ENCODE measurements at places on chromosomes 6 and 20. TPM values are rescaled to one million over a fixed set of nuclear protein-coding genes. Genes with fewer than 3 reads are reported as not detected.

SNRPB2 gene
- 107 TPM for total RNA-seq

CCN6 gene
- total RNA-seq: not detected

- peaks cover 1% of the 10 kb centered on the region for H3K27me3 ChIP-seq
- H3K27ac ChIP-seq: no peak overlapping the region
Measured at GRCh38 chr6:10532392-10532791, 11.2 kb downstream of the GCNT2 start.

DNA sequence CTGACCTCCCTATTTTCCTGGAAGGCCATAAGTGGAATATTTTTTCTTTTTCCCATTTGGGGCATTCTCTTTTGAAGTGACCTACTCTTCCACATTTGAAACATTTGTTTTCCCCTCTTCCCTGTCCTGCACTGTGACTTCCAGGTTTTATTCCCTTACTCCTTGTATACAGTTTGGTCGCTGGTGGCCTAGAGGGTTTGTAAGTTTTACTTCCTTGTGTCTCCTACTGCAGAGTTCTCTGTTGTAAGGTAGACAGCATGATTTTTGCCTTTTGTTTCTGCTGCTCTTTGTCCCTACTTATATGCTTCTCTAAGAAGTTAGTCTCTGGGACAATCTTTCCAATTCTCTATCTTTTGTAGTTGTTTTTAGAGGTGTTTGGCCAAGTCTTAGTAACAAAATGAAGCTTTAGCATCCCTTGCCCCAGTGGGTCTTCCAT is 7.4 kb upstream of the ZNFX1 start:
- DNase-seq: no peak
- peaks cover 85% of the 10 kb centered on the region for H3K4me1 ChIP-seq
- no peaks in the 10 kb centered on the region for H3K27me3 ChIP-seq
- peak overlapping the region; percentile 23 for H3K4me3 ChIP-seq

- H3K4me1 ChIP-seq: no peaks in the 10 kb centered on the region
- no peak overlapping the region for H3K4me3 ChIP-seq
- no peak for DNase-seq
- no peaks in the 10 kb centered on the region for H3K27me3 ChIP-seq
- H3K36me3 ChIP-seq: no peaks in the 10 kb centered on the region
Measured at GRCh38 chr20:55140631-55141030, 665.2 kb downstream of the DOK5 start.

DNA sequence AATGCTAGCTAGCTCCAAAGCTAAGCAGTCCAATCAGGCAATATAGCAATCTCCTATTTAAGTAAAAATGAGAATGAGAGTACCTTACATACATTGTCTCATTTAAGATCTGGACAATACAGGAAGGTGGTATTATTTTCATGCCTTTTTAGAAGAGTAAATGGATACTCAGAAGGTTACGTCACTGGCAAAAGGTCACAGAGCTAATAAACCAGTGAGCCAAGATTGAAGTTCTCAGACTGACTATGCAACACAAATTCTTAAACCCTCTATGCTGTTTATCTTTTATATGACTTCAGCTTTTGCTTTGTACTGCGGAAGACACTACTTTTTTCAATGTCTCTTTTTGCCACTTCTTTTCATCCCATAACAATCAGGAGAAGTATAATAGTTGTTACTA is 135.2 kb upstream of the PRL start:
- no peak overlapping the region for H3K27ac ChIP-seq
- no peaks in the 10 kb centered on the region for H3K4me1 ChIP-seq
- DNase-seq: no peak
- no peaks in the 10 kb centered on the region for H3K27me3 ChIP-seq
- no peak overlapping the region for H3K4me3 ChIP-seq

DNA sequence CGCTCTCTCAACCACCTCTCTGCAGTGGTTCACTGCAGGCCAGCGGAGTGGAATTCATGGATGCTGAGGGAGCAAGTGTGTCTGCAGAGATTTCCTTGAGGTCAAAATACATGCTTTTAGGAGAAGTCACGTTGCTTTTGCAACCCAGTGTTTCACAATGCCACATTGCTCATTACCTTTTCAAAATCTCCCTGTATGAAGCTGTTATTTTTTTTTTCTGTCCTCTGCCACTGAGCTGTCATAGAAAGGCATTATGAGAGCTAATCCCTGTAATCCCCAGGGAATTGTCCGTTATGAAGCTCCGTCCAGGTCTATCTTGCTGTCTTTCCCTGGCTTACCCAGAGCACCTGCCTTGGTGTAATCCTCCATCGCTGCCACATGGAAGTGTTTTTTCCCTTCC is 60.5 kb upstream of the SLC22A23 start:
- H3K27me3 ChIP-seq: peaks cover 6% of the 10 kb centered on the region
- no peak for DNase-seq
- H3K36me3 ChIP-seq: no peaks in the 10 kb centered on the region
- H3K27ac ChIP-seq: no peak overlapping the region

- H3K27me3 ChIP-seq: no peaks in the 10 kb centered on the region
- H3K4me1 ChIP-seq: peaks cover 2% of the 10 kb centered on the region
- no peak for DNase-seq
- H3K4me3 ChIP-seq: no peak overlapping the region
- H3K27ac ChIP-seq: no peak overlapping the region
- peaks cover 40% of the 10 kb centered on the region for H3K36me3 ChIP-seq
Measured at GRCh38 chr20:50904067-50904570, 27.1 kb downstream of the ADNP start.

- peaks cover 25% of the 10 kb centered on the region for H3K27me3 ChIP-seq
- no peak overlapping the region for H3K27ac ChIP-seq
- DNase-seq: no peak
- peaks cover 3% of the 10 kb centered on the region for H3K36me3 ChIP-seq
Measured at GRCh38 chr20:62638679-62639406, 3.5 kb upstream of the SLCO4A1 start.

CRIP3 gene
- not detected for total RNA-seq

GRCh38 chr20:35600993-35601973 is 14.3 kb upstream of the SPAG4 start:
- peaks cover 8% of the 10 kb centered on the region for H3K4me1 ChIP-seq
- no peak overlapping the region for H3K27ac ChIP-seq
- H3K4me3 ChIP-seq: peak overlapping the region; percentile 60
- no peaks in the 10 kb centered on the region for H3K36me3 ChIP-seq
- peaks cover 57% of the 10 kb centered on the region for H3K27me3 ChIP-seq

- no peaks in the 10 kb centered on the region for H3K36me3 ChIP-seq
- peaks cover 15% of the 10 kb centered on the region for H3K27me3 ChIP-seq
- peaks cover 2% of the 10 kb centered on the region for H3K4me1 ChIP-seq
- no peak for DNase-seq
- no peak overlapping the region for H3K4me3 ChIP-seq
Measured at GRCh38 chr6:133568970-133569889, 319.7 kb upstream of the TCF21 start.

DNA sequence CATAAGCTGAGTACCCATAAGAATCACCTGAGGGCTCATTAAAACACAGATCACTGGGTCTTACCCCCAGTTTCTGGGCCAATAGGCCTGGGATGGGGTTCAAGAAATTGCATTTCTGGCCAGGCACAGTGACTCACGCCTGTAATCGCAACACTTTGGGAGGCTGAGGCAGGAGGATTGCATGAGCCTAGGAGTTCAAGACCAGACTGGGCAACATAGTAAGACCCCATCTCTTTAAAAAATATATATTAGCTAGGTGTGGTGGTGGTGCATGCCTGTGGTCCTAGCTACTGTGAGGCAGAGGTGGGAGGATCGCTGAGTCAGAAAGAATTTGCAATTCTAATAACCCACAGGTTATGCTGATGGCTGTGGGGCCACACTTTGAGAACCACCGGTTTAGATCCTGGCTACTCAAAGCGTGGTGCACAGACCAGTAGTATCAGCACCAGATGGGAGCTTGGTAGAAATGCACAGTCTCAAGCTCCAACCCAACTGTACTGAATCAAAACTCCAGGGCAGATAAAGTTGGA is 2.0 kb downstream of the CCM2L start:
- H3K27me3 ChIP-seq: peaks cover 27% of the 10 kb centered on the region
- no peaks in the 10 kb centered on the region for H3K36me3 ChIP-seq
- no peak overlapping the region for H3K27ac ChIP-seq
- no peak for DNase-seq
- H3K4me1 ChIP-seq: peaks cover 11% of the 10 kb centered on the region
- H3K4me3 ChIP-seq: no peak overlapping the region

DNA sequence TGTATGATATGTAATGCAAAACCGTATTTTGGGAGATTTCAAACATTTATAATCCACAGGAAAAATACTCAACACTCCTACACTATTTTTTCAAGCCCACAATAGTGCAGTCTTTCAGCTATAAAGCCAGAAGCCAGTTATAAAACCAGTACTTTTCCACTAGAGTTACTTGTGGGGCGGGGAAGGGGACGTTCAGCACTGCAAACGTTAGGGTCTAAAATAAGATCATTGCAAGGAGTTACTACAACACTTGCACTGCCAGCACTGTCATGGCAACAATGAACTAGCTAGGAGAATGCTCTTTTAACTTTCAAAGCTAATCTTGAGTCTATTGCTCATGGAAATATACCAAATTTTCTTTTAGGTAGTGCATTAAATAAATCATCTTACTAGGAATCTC is 14.7 kb downstream of the SESN1 start:
- H3K27me3 ChIP-seq: no peaks in the 10 kb centered on the region
- no peak overlapping the region for H3K4me3 ChIP-seq
- H3K4me1 ChIP-seq: peaks cover 3% of the 10 kb centered on the region
- H3K36me3 ChIP-seq: no peaks in the 10 kb centered on the region

GRCh38 chr6:55399351-55399750 is 72.1 kb downstream of the GFRAL start:
- H3K27me3 ChIP-seq: no peaks in the 10 kb centered on the region
- H3K27ac ChIP-seq: no peak overlapping the region
- no peaks in the 10 kb centered on the region for H3K4me1 ChIP-seq
- H3K4me3 ChIP-seq: no peak overlapping the region
- no peak for DNase-seq
- H3K36me3 ChIP-seq: no peaks in the 10 kb centered on the region

IMPG1 gene
- total RNA-seq: not detected

- no peak for DNase-seq
- no peak overlapping the region for H3K27ac ChIP-seq
- no peak overlapping the region for H3K4me3 ChIP-seq
Measured at GRCh38 chr20:41175201-41175651, 37.9 kb downstream of the PLCG1 start.

- peak overlapping the region; percentile 90 for H3K27ac ChIP-seq
- peak; percentile 26 for DNase-seq
- H3K36me3 ChIP-seq: peaks cover 54% of the 10 kb centered on the region
- no peaks in the 10 kb centered on the region for H3K27me3 ChIP-seq
- H3K4me3 ChIP-seq: peak overlapping the region; percentile 65
Measured at GRCh38 chr20:35055445-35056276, 36.9 kb downstream of the TRPC4AP start.

- H3K27me3 ChIP-seq: peaks cover 25% of the 10 kb centered on the region
- H3K36me3 ChIP-seq: peaks cover 3% of the 10 kb centered on the region
- peak overlapping the region; percentile 85 for H3K4me3 ChIP-seq
- DNase-seq: no peak
Measured at GRCh38 chr6:81750200-81750599, 2.3 kb downstream of the TENT5A start.

DNA sequence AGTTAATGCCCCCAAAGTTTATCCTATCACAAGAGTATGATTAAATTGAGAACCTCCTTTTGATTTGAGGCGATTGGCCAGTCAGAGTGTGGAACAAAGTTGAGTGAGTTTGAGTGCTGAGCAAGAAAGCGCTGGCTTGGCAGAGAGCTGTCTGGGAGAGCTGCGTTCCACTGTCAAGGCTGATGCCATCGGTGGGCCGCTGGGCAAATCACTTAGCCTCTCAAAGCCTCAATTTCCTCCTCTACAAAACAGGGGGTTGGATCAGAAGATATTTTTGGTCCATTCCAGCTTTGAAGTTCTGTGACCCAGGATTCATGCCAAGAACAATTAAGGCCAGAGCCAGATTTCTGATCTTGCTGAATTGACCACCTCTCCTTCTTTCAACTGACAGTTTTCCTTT is 60.2 kb downstream of the TMEM242 start:
- peaks cover 3% of the 10 kb centered on the region for H3K27me3 ChIP-seq
- H3K27ac ChIP-seq: no peak overlapping the region
- no peaks in the 10 kb centered on the region for H3K36me3 ChIP-seq
- no peak overlapping the region for H3K4me3 ChIP-seq

DNA sequence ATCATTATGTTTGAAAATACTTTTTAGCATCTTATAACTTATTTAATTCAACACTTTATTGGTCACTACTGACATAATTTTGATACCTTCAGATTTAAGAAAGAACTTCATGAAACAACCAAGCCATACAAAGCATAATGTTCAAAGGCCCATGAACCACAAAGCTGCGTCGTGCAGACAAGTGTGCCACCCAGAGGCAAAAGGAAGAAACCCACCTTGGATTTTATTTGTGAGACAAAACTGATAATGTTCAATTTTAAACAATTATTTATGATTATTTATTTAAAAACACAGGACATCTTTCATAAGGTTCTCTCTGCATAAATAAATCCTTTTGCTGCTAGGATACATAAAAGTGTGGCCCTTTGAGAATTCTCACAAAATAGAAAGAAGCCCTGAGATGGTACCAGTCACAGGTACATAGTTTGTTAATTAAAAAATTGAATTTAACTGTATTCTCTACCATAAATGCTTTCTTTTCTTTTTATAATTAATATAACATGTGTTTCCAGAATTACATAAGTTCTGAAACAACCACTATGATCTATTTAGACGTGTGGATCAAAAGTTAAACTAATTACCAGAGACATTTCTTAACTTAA is 143.7 kb downstream of the RALGAPA2 start:
- no peaks in the 10 kb centered on the region for H3K27me3 ChIP-seq
- H3K36me3 ChIP-seq: no peaks in the 10 kb centered on the region
- H3K4me1 ChIP-seq: no peaks in the 10 kb centered on the region
- no peak overlapping the region for H3K27ac ChIP-seq
- no peak overlapping the region for H3K4me3 ChIP-seq

DNA sequence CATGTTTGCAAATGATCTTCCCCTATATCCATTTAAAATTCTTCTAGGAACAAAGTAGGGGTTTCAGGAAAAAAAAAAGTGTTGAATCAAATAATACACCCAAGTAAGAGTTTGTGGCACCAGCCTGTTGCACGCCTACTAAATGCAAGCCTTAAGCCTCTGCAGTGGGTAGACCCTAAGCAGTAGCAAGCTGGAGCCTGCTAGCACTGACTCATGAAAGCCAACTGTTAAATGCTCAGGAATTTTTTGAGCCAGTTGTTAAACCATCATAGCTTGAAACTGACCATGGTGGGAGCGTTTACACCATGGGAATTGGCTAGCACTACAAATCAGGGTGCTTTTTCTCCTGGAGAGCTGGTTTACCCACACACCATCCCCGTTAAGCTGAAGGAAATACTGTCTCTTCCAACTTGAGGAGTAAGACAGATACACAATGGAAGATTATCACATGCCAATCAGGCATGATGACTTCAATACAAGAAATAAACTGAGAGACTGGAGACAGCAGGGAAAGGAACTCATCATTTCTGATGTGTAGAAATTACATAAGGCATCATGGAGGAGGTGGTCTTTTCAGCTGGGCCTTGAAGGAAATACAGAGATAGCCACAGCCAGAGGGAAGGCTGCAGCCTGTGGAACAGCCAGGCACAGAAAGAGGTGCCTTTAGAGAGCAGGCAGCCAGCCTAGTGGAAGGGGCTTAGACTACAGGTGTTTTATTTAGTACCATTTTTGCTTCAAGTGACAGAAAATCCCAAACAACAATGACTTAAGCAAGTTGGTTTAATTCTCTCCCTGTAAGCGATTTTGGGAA is 110.8 kb downstream of the SNX5 start:
- peaks cover 27% of the 10 kb centered on the region for H3K27me3 ChIP-seq
- H3K36me3 ChIP-seq: no peaks in the 10 kb centered on the region
- no peak overlapping the region for H3K4me3 ChIP-seq
- DNase-seq: no peak

CCDC28A gene
- 28.0 TPM for total RNA-seq

SLC17A3 gene
- 0.96 TPM for total RNA-seq
